Uterus (tissue), 4 donors: ENCODE measurements at places on chromosomes 2 and 18. TPM values are rescaled to one million over a fixed set of nuclear protein-coding genes. Genes with fewer than 3 reads are reported as not detected.

IL36A gene
- not detected for total RNA-seq

ABCG5 gene
- not detected for total RNA-seq

MARCHF4 gene
- total RNA-seq = 0.07 TPM

NRP2 gene
- total RNA-seq = 35.9 TPM

CCDC141 gene
- 3.0 TPM for total RNA-seq

RGPD4 gene
- total RNA-seq = not detected

CAVIN2 gene
- total RNA-seq = 235 TPM

TBC1D8 gene
- total RNA-seq = 20.0 TPM

REG3A gene
- not detected for total RNA-seq

C2orf81 gene
- total RNA-seq = 5.7 TPM
